ENCODE measurements at places on chromosomes 6 and 20. TPM values are rescaled to one million over a fixed set of nuclear protein-coding genes. Genes with fewer than 3 reads are reported as not detected.

GRCh38 chr20:58651946-58652605 is 993 bp downstream of the STX16 start:
- peak; percentile 76 for DNase-seq

RFX6 gene
- not detected for total RNA-seq

- no peak for DNase-seq
Measured at GRCh38 chr20:10475225-10475624, 40.1 kb downstream of the SLX4IP start.

GRCh38 chr6:24856901-24857670 is 58.4 kb upstream of the ARMH2 start:
- no peak for DNase-seq

All from left lung (tissue), 14 donors.